ENCODE measurements at places on chromosomes 11 and 22.

GRCh38 chr11:61356706-61357105, 5.0 kb downstream of the CYB561A3 start:
- DNase-seq = no peak

- DNase-seq = no peak
Measured at GRCh38 chr11:126277780-126278179, 5.1 kb upstream of the TIRAP start.

DNA sequence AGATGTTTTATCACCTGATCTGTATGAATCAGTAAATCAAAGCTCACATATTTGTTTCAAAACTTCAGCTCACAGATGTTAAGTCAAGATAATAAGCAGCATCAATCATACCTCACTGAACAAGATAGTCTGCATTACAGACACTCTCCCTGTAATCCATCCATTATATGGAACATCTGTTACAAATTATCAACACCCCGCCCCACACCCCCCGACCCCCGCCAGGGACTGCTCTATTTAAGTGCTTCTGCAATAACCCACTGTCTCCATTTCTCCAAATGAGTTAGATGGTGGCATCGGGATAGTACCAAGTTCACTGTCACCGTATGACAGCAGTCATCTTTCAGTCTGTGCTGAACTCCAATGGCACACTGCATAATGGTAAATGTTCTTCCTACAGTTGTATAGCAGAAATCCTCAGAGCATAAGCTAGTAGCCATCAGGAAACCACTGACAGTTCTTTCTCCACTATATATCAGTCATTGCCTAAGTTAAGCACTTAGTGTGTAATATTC, 447.0 kb upstream of the ARHGAP42 start:
- no peak for DNase-seq

DNA sequence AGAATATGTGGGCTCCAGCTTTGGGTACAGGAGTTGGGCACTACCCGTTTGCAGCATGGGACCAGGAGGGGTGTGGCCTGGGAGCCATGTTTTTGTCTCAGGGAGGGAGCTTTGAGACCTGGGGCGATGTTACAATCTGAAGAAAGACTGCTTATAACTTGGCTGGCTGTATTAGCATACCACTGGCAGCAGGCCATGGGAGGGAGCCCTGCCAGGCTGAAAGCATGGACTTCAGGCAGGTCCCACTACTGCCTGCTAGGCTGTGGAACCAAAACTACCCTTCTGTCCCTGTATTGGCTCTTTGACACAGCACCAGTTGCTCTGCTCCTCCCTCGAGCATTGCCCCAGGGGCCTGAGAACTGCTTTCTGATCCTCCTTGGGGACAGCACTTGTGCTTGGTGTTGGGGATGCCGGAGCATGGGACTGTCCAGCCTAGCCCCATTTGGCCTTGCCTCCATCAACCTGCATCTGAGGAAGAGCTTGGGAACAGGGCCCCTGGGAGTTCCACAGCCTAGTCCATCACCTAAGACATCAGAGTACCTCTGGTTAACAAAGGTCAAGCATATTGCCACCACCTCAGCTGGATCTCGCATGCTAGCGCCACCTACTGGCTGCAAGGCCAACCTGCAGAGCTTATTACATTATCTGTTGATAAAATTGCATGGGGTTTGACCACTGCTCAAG, 217.4 kb downstream of the SBF2 start:
- no peak for DNase-seq

DNA sequence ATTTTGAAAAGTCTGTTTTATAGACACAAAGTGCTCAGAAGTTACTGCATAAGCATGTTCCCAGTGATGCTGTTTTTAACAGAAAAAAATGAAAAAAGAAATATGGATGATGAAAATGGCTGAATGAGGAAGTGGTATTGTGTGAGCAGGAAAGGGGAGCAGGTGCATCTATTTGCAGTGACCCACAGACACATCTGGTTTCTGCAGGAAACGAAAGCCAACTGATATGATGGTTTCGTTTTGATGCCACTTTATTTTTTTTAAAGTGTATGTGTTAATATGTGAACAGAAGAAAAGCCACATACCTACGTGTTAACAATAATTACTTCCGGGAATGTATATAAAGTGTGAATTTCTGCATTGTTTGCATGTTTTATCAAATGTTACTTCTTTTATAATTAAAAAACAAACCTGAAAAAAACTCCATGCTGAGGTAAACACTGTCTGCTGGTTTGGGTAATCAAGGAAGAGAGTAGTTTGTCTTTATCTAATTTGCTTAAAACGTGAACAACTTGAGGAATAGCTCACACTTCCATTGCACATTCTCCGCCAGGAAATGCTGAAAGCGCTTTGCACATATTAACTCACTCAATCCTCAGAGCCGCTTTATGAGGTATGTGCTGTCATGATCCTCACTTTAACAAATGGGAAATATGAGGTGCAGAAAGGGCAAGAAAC, 1335.9 kb downstream of the TBC1D22A start:
- DNase-seq = no peak

- DNase-seq = no peak
Measured at GRCh38 chr11:119100994-119101758, 477 bp downstream of the DPAGT1 start.

DNA sequence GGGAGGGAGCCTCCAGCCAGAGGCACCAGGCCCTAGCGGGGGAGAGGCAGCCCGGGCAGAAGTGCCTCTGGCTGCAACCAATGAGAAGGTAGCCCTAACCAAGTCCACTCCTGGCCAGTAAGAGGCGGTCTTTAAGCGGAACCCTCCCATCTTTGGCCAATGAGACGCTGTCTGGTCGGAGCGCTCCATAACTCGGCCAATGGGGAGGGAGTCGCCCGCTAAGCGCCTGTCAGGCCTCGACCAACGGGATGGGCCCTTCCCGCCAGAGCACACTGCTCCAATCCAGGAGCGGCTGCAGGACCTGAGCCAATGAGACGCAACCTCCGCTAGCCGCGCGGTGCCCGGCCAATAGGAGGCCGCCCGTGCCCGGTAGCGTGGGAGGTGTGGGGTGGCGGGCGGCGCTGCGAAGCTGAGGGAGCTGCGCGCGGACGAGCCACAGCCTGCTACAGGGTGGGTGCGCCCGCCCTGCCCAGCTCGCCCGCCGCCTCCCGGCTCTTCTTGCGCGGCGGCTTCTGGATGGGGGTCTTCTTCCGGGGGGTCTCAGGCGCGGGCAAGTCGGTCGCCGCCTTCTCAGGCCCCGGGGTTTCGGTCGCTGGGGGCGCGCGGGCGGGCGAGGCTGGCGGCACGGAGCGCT, 12.6 kb downstream of the SCARF2 start:
- DNase-seq = no peak

DNA sequence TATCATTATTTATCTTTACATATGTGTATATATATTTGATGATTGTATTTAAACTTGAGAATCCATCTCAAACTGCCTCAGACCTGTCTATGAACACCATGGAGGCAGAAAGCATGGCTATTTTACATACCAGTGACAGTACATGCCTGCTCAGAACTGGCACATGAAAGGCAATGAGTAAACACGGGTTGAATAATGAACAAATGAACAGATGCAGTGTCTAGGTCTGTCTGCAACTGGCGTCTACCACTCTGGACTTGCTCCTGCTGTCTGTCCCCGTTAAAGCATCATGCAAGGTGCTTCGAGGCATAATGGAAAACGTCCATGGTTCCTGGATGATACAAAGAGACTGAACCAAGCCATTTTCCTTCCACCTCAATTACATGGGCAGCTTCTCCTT, 271.6 kb upstream of the NARS2 start:
- no peak for DNase-seq

DNA sequence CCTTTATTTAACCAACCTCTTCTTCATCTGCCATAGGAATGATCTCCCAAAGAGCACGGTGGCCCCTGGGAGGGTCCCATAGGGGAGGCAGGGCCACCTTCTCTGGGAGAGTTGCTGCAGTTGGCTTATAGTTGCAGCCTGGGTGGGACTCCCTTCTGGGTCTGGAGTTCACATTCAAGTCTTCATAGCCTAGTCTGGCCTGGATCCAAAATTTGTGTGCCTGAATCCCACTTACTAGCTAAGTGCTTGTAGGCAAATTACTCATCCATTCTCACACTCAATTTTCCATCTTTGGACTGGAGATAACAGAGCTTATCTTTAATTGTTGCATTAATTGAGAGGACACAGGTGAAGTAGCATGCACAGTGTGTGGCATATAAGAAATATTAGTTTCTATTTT, 163.6 kb downstream of the GRIK4 start:
- no peak for DNase-seq

DNA sequence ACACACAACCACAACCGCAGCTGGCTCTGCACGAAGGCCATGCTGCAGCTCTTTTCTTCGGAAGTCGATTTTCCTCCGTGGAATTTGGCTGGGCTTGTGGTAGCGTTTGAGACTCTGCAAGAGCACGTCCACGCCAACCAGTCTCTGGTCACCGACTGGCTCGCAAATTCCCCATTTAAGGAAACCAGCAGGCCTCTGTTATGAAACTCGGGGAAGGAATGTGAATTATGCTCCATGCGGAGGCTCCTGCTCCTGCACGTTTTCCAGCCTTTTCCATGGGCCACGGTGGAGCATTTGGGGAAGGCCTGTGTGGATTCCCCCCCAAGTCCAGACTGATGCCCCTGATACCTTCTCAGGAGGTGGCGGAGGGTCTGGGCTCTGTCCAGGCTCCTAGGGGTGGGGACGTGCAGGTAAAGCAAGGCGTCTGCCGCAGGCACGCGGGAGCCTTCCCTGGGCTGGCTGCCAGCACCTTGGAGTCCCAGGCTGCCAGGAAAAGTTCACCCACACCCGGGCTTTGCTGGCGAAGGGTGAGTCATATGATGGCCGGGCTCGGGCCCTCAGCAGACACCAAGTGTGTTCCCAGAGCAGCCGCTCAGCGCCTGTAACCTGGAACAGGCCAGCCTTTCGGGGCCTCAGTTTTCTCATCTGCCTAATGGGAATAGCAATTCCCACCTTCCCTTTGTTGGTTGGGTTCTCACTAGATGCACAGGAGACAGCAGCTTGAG, 41.9 kb downstream of the LRP5 start:
- no peak for DNase-seq
